Central memory CD4-positive, alpha-beta T cell (primary cell): ENCODE measurements at places on chromosomes 6 and 20.
A peak's percentile ranks its signal among the peaks of the same experiment; 100 is the strongest.

DNA sequence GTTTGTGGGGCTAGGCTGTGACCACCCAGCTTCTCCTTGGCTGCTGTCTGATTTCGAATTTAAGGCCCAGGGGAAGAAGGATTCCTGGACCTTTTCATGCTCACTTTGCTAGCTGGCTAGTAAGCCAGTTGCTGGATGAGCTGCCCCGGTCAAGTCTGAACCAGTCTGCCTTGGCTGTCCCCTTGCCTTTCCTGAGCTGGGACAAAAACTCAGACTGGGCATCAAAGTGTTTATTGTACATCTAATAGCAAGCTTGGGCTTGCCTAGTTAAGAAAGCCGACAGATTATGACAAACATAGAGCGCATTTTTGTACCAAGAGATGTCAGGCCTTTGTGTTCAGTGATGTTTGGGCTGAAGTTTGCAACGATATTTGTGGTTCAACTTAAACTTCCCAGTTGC lies 750 bp upstream of the PAK5 start:
- no peak for DNase-seq

GRCh38 chr6:76490456-76490855 lies 418.0 kb upstream of the IMPG1 start:
- no peak for DNase-seq

GRCh38 chr6:15023448-15023847 lies 222.4 kb upstream of the JARID2 start:
- DNase-seq: no peak

- DNase-seq: no peak
Measured at GRCh38 chr6:168209420-168209819, 110.2 kb downstream of the DACT2 start.

DNA sequence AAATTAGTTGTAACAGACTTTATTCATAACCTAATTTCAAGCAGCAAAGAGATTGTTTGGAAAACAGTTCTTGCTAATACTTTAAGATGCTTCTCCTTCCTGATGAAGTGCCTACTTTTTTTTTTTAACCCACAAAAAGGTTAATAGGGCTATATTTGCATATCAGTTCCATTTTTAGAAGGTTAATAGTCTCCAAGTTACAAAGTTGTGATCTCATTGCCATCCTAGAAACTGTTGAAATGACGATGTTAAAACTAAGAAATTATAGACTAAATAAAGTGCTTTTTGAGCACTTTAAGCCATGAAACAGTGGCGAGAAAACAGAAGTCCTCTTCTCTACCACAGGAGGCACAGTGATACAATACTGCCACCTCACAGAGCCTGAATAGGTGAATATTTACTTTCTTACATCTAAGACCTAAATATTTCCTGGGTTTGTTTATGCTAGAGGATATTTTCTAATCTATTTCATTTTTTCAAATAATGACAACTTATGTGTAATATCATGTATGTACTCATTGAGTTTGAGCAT lies 5.3 kb downstream of the RNF144B start:
- no peak for DNase-seq

DNA sequence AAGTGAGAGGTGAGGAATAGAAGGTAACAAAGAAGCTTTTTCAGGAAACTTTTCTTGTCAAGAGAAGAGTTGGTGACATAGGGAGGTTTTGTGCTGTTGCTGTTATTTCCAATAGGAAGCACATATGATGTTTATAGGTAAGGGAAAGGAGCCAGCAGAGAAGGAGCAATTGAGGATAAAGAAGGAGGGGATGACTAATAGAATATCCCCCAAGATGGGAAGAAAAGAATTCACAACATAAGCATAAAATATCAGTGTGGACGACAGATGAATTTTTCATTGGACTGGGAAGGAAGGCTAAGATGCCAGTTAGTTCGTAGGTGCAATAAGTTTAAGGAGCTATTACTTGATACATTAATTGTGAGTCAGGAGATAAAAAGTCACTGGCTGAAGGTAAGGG lies 8.5 kb upstream of the BEND6 start:
- no peak for DNase-seq

DNA sequence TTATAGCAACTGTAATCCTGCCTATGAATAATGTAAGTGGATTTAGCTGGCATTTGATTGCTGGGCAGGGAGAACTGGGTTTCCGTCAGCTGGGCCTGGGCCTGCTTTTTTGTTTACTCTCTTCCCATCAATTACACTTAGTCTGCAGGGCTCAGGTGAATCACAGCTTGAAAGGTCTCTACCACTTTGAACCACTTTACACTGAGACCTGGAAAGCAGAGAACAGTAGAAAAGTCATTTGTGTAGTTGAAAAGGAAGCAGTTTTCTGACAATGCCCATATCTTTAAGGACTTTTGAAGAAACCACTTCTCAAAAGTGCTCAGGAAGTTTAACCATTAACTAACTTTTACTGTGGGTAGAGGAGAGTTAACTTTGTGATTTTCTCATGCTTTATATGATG lies 315.4 kb upstream of the SASH1 start:
- no peak for DNase-seq

DNA sequence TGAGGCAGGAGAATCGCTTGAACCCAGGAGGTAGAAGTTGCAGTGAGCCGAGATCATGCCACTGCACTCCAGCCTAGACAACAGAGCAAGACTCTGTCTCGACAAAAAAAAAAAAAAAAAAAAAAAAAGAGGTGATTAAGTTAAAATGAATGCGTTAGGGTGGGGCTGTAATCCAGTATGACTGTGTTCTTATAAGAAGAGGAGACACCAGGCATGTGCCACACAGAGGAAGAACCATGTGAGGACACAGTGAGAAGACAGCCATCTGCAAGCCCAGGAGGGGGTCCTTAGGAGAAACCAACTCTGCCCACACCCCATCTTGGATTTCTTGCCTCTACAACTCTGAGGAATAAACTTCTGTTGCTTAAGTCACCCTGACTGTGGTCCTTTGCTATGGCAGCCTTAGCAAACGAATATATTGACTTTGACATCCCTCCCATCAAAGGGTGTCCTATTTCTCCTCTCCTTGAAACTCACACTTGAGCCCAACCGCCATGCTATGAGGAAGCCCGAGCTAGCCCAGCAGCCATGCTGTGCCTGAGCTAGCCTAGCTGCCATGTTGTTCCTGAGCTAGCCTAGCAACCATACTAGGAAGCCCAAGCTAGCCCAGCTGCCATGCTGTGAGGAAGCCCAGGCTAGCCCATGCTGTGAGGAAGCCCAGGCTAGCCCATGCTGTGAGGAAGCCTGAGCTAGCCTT lies 15.8 kb upstream of the PPP1R16B start:
- DNase-seq: no peak

DNA sequence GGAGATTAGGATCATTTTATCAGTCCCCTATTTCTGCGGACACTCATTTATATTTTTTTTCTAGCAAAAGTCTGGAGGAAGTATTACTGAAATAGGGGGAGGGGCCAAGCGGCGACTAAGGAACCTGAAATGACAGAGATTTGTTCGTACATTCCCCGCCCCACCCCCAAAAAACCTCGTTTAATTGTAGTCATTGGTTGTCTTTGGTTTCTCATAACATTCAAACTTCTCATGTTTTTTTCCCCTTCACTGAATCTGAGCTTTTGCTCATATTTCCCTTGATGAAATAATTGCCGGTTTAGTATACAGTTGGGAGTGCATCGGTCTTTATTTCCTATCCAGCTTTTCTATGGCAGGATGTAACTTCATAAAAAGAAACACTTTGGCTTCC lies 768 bp upstream of the FYN start:
- DNase-seq: peak; percentile 59

DNA sequence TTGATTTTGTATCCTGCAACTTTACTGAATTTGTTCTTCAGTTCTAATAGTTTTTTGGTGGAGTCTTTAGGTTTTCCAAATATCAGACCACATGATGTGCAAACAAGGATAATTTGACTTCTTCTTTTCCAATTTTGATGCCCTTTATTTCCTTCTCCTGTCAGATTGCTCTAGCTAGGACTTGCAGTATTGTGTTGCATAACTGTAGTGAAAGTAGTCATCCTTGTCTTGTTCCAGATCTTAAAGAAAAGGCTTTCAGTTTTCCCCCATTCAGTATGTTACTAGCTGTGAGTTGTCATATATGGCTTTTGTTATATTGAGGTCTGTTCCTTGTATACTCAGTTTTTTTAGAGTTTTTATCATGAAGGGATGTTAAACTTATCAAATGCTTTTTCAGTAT lies 4.6 kb downstream of the MICB start:
- no peak for DNase-seq

DNA sequence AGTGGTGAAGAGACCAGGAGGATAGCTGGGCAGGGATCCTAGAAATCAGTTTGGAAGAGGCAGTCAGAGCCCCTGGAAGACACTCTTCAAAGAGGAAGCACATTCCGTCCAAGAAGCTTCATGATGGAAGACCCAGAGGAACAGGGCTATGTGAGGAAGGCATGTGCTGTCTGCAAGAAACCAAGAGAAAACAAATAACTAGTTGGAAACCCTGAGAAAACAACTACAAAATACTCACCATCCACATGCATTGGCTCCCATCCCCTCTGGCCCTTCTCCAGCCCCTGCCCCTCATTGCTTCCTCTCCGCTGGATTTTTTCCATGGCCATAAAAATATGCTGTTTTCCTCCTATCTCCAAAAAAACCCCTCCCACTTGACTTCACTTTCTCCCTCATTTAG lies 40.9 kb upstream of the SMOC2 start:
- no peak for DNase-seq

GRCh38 chr20:706366-706885 lies 30.8 kb upstream of the SCRT2 start:
- DNase-seq: no peak

DNA sequence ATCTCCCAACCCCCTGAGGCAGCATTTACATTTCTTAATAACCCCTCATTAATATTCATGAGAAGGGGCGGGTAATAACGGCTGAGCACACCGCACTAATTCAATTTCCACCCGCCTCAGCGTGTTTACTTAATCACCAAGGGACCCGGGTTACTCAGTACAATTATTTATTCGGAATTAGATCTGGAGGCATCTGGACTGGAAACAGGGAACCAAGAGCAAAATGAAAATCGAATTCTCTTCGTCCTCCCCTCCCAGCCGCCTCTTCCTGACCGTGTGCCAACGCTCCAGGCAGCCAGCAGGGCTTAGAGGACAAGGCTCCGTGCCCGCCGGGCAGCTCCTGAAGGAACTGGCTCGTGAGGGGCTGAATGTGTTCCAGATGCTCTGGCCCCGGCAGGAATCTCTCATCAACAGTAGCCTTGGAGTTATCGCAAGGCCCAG lies 23.5 kb upstream of the CTNNBL1 start:
- DNase-seq: no peak

GRCh38 chr6:3323148-3323547 lies 64.4 kb downstream of the PSMG4 start:
- no peak for DNase-seq

DNA sequence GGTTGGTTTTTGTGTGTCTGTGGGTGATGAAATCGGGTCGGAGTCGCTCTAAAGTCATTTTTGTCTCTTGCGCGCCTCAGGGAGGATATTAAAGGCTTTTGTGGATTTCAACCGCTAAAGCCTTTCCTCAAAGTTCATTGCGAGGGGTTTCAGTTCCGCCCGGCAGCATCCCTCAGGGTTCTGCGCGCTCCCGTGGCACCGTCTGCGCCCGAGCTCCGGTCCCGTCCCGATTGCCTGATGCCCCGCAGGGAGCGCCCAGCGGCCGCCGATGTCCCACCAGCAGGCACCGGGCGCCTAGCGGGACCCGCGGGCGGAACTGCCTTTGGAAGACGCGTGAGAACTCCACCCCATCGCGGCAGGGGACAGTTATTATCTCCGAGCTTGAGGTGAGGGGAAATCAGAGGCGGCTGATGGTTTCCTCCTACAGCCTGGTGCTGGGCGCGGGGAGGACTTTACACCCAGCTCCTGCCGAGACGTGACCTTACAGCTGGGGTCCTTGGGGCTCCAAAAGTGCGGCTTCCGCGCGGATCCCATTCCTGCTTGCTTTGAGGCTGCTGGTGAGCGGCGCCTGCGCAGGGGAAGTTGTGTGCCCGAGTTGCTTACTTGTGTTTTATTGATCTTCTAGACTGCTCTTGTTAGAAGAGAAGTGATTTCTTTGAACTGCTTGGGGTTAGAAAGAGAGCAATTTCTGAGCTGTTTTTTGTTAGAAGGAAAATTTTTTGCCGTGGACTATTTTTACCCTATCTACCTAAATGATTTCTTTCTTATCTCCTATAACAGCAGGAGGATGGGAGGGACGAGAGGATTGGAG lies 27.1 kb downstream of the ULBP1 start:
- no peak for DNase-seq

DNA sequence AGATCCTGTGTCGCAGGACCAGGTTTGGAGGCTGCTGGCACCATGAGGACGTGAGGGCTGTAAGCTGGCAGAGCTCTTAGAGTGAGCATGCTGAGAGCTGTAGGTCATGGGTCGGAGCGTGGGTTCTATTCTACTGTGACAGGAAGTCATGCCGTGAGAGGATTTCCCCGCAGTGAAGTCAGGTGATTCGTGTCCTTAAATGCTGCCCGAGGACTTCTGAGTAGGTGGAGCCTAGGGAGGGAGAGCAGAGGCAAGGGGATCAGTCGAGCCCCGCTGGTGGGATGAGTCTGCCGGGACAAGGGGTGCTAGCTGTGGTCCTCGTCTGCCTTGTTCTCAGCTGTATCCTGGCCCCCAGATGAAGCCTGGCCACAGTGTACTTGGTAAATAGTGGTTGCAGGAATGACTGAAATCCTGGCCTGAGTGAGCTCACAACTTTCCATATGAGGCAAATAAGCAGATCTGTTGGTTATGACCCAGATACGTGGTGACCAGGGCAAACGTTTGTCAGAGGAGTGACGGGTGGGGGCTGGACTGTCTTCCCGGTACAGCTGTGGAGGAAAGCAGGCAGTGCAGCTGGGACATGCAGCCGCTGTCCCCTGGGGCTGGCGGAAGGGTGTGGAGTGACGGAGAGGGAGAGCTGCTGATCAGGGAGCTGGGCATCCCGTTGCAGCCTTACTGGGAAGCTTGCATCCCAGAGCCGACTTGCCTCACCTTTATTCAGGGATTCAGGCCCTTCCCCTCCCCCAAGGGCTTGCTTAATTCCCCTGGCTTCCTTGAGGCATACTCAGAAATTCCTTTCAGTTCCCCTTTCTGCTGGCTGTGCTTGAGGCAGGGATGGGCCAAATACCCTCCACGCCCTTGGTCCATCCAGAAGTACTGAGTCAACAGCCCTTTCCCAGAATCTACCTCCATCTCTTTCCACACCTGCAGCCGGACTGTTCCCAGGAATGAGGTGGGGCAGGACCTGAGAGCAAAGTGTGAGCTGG lies 250.9 kb upstream of the RREB1 start:
- DNase-seq: peak; percentile 6

DNA sequence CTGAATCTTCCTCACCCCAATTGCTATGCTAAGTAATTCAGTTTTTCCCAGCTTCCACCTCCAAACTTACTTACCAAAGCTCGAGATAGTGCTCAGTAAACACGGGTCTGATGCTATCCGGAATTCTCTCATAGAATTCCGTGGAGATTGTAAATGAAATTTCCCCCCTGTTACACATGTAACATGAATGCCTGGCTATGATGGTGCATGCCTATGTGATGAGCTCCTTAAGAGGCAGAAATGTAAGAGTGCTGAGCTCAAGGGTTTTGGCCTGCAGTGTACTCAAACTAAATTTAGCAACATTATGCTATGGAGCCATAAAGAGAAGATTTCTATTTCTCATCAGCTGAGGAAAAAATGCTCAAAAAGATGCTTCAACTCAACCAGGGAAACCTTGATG lies 133.4 kb upstream of the FUT9 start:
- DNase-seq: no peak
